ENCODE measurements at places on chromosomes 5 and 9. TPM values are rescaled to one million over a fixed set of nuclear protein-coding genes. Genes with fewer than 3 reads are reported as not detected.

DNA sequence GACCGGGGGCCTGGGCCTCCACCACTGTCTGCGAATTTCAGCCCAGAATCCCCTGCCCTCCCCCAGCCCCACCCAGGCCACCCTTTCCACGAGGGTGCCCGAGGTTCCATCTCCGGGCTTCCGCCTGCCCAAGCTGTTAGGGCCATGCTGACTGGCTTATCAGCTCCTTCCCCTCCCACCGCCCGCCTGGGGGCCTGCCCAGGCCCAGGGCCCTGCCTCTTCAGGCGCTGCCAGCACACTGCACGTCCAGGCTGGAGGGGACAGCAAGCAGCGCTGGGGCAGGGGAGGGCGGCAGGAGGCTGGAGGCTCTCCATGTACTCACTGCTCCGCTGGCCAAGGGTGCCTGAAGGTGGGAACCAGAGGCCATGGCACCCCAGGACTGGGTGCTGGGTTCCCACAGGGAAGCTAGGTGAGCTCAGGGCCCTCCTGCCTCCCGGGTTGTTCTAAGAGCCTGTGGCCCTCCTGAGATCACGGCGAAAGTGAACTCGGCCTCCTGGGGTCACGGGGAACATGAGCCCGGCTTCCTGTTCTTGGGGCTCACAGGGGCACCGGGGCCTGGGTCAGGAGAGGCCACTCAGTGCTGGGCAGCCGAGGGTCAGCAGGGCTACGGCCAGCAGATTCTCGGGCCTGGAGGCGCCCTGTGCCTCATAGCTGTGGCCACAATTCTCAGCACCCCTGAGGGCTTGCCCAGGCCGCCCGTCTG is 57.7 kb upstream of the EGFL7 start:
- no peak for DNase-seq

DNA sequence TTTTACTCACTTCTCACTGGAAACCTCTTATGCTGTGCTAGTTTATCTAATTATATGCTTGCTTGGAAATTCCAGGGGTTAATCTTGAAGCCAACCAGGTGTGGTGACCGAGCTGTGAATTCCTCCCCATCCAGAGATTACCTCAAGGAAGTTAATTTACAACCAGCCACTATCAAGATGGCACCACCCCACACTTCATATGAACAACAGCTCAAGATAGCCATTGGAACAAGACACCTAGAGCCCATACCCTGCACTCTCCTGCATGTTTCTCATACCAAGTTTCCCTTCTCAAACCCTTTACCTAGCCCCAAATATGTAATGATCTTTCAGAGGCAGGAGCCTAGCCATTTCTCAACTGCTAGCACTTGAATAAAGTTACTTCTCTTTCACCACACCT is 2156.9 kb upstream of the C9orf72 start:
- no peak for DNase-seq

DNA sequence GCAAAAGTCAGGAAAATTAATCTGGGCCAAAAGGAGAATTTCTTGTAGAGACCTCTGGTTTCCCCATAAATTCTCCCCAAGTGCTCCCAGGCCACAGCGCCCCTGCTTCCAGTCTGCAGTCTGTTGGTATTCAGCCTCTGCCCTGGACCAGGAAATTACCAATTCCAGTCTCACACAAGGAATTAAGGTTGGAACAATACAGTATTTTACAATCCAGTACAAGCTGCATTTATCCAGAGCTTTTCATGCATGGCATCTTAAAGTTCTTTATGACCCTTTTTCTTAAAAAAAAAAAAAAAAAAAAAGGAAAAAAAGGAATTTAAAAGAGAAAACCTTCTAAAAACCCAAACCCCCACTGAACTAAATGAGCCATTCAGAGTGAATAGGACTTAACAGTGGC is 139.6 kb upstream of the RANBP3L start:
- no peak for DNase-seq

GRCh38 chr9:133950629-133951111 is 41.5 kb downstream of the VAV2 start:
- no peak for DNase-seq

GRCh38 chr9:125672876-125673275 is 34.1 kb downstream of the MAPKAP1 start:
- no peak for DNase-seq

DNA sequence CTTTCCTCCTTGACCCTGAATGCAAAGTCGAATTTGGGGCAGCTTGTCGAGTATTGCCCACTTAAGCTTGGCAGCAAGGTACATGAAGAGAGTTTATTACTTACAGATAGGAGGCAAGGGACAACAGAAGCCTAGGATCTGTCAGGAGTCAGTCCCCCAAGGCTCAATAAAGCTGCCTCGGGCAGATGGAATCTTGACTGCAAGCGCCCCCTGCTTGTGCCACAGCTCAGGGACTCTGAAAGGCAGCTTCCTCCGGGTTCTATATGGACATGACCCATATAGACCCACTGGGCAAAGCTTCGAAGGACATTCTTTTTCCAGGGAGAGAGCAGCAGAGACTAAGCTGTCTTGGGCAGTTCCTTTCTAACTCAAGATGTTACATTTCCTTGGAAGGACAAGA is 971.5 kb downstream of the EFNA5 start:
- DNase-seq: peak; percentile 25

DNA sequence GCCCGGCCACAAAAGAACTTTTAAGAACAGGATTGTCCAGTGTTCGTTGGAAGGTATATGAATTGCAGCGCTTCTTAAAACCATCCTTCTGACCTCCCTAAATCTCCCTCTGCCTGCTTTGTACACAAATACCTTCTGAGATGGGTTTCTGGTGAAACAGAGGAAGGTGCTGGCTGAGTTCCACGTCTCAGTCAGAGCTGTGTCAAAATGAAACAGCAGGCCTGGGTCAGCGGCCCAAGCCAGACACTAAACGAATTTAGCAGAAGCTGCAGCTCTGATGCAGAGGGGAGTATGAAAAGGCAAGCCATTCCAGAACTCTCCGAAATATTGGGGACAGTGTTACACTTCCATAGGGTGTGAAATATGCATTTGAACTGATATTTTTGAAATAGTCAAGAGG is 37.8 kb upstream of the CRB2 start:
- DNase-seq: no peak

GRCh38 chr9:137467161-137467581 is 8.0 kb upstream of the NSMF start:
- no peak for DNase-seq

- no peak for DNase-seq
Measured at GRCh38 chr9:9033022-9033421, 1233.4 kb upstream of the DMAC1 start.

- DNase-seq: no peak
Measured at GRCh38 chr9:131146186-131146585, 20.8 kb downstream of the NUP214 start.

DNA sequence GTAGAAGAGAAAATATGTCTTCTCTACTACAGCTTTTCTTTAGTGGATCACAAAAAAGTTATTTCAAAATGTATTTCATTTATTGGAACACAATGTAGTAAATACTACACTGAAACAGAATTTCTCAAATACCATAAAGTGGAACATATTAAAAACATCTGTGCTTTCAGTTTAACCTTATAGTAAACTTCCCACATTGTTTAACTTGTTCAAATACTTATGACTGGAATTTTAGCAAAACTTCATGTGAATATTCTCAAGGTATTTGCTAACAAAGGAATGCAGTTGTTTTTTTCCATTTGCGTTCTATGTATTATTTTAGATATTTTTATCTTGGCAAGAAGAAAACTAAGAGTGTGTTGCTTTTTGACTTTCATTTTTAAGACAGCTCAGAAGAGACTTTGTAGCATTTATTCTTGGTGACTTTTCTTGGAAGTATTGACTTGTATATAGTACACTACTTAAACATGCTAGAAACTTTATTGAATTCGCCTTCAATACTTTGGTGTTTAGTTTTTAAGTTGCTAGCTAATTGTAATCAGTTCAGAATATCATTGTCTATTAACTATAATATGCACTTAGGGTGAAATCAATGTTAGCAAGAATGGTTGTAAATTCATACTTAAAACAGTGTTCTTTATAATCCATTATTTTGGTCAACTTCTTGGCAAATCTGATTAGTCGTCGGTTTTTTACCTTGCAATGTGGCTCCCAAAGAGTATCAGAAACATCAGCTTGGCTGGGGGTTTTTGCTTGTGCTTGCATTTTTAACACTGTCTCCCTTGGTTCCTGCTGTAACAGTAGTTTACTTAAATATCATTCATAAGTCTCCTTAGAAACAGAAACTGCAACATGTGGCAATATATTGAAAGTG is 5.0 kb upstream of the RHOBTB3 start:
- no peak for DNase-seq

DNA sequence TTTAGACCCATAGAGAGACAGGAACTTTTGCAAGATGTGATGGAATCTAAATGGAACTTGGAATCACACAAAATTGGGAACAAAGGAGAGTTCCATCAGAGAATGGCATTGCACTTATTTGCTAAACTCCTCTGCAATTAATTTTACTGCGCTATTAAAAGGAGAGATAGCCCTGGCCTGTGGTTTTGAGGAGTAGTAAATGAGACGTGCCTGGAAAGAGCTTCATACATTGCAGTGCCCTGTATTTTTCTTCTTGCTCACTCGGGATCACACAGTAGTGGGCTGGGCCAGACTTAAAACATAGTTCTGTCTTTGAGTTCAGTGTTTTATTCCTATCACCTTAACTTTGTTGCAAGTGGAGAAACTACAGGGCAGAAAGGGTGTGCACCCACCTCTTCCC is 94.4 kb upstream of the SLC27A6 start:
- no peak for DNase-seq

The SLC25A2 gene
- 0.40 TPM for total RNA-seq

DNA sequence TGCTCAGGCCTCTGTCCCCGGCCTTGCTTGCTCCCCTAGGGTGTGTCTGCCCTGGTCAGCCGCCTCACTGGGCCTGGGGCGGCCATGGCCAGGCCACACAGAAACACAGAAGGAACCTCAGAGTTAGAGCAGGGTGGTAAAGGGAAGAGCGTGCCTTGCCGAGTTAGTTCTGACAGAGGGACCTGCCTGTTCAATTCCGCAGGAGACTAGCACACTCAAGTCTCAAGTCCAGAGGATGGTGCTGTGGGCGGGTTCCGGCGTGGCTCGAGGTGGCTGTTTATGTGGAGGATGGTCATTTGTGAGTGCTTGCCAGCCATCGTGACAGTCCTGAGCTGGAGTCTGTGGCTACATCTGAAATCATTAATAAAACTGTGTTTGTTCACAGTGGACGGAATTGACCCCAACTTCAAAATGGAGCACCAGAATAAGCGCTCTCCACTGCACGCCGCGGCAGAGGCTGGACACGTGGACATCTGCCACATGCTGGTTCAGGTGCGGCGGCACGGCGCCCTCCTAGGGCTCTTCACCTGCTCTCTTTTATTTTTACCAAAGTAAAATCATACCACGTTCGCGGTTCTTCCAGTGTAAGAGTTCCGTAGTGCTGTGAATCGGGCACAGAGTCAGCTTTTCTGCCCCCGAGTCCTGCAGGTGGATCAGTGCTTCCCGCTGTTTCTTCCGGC is 95.5 kb upstream of the CACNA1B start:
- DNase-seq: no peak

GRCh38 chr9:89695441-89695891 is 90.7 kb downstream of the GADD45G start:
- DNase-seq: no peak

The FSTL4 gene
- total RNA-seq: 4.2 TPM

- DNase-seq: no peak
Measured at GRCh38 chr5:79227484-79228025, 8.4 kb upstream of the JMY start.

GRCh38 chr5:27652505-27652904 is 614.1 kb upstream of the CDH9 start:
- peak; percentile 21 for DNase-seq

DNA sequence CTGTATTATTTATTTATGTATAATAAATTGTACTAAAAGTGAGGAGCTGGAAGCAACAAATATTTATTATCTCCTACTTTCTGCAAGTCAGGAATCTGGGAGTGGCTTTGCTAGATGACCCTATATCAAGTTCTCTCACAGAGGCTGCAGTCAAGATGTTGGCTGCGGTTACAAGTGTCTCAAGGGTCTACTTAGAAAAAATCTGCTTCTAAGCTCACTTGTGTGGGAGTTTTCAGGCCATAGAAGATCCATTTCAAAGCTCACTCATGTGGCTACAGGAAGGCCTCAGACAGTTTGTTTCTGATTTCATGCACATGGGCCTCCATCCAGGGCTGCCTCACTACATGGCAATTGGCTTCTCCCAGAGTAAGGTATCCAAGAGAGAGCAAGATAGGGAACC is 551.1 kb downstream of the CAAP1 start:
- DNase-seq: no peak

GRCh38 chr5:174555726-174556125 is 168.7 kb upstream of the MSX2 start:
- no peak for DNase-seq

- peak; percentile 69 for DNase-seq
Measured at GRCh38 chr5:11785771-11786352, 118.4 kb downstream of the CTNND2 start.

DNA sequence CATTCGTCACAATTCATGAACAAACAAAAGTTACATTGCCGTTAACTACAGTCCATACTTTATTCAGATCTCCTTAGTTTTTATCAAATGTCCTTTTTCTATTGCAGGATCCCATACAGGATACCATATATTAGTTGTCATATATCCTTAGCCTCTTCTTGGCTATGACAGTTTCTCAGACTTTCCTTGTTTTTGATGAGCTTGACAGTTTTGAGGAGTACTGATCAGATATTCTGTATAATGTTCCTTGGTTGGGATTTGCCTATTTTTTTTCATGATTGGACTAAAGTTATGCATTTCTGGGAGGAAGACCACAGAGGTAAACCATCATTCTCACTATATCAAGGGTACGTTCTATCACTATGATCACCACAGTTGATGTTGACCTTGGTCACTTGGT is 1627.4 kb upstream of the C9orf72 start:
- no peak for DNase-seq

DNA sequence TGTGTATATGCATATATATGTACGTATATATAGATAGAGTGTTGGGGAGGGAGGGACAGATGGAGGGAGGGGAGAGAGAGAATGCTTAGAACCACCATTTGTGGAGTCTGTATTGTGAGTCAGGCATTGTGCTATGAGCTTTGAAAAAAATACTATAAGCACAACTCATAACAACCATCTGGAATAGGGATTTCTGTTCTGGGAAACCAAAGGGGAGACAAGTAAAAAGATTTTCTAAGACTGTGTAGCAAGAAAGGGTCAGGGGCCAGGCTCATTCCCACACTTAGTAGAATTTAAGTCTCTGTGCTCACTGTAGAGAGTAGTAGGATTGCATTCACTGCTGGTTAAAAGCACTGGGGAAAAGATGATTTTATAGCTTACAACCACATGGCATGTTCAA is 202.3 kb upstream of the SGCD start:
- DNase-seq: no peak

- peak; percentile 56 for DNase-seq
Measured at GRCh38 chr5:111730659-111731382, 26.2 kb downstream of the NREP start.

The GABRB2 gene
- not detected for total RNA-seq

The MLLT3 gene
- total RNA-seq: 6.4 TPM

DNA sequence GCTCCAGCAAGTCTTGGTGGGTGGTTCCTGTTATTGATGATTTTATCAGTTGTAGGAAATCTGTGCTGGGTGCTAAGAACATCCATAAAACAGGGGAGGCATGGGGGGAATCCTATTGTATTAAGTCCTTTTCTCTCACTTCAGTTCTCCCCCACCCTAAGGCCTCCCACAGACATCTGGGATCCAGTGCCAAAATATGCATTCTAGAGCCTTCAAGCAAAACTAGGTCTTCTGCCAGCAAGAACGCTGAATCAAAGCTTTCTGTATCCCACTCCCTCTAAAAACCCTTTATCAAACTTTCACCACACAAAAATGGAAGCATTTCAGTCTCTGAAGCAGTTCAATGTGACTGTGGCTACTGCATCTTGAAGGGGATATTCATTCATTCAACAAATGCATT is 281.9 kb downstream of the GAS1 start:
- no peak for DNase-seq

Measured in PC-3 (cell line).